ENCODE measurements at places on chromosomes 2 and 18.

DNA sequence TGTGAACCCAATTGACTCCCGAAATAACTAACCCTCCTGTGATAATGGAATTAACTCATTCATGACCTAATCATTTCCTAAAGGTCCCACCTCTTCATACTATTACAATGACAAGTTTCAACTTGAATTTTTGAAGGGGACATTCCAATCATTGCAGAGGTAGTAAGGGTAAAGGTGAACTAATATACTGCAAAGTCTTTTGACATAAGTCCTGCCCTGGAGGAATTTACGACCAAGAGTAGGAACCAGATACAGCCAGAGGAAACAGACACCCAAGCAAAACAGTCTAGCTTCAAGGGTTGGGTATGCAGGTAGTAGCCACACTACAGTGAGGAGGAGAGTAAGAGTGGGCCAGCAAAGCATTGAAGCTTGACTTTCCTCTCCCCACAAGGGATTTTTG is 1.2 kb upstream of the SRBD1 start:
- DNase-seq = no peak

GRCh38 chr2:214671319-214671885 is 138.1 kb downstream of the BARD1 start:
- DNase-seq = no peak

DNA sequence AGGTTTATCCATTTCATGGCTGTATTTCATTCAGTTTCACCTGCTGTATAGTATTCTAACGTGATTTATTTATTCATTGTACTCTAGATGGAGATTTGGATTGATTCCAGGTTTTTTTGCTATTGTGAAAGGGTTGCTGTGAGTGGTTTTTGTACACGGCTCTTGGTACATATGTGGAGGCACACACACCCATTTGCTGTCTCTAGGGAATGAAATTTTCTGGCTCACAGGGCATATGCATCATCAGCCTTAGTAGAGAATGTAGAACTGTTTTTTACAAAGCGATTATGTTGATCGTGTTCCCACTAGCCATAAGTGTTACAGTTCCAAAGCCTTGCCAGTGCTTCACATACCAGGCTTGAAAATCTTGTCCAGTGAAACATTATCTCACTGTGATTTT is 5.1 kb downstream of the SPTBN1 start:
- DNase-seq = no peak

GRCh38 chr2:151727593-151728552 is 6.4 kb downstream of the NEB start:
- no peak for DNase-seq

GRCh38 chr2:201696151-201696659 is 2.2 kb downstream of the MPP4 start:
- DNase-seq = no peak

DNA sequence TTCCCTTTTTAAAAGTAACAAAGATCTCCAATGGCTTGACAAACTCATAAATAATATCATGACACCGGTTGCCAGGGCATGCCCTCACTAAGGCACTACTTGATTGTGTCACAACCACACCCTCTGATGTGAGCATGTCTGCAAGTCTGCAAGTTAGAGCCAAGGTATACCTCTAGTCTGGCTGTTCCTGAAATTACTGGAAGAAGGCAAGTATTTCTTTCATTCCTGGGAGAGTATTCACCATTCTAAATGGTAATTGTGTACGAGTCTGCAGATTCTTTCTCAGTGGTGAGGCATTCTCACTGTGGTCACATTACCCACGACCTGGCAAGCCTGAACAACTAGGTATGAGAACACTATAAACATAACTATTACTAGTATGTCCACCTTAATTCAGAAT is 25.7 kb upstream of the RNU4ATAC start:
- DNase-seq = no peak

- DNase-seq = no peak
These were observed 92.8 kb downstream of the VIT start for GRCh38 chr2:36789181-36789804.

- no peak for DNase-seq
These were observed 37.0 kb downstream of the HAUS1 start for GRCh38 chr18:46141199-46141598.
